ENCODE measurements at places on chromosomes 1 and 21. TPM values are rescaled to one million over a fixed set of nuclear protein-coding genes. Genes with fewer than 3 reads are reported as not detected.

- DNase-seq = no peak
Observed at GRCh38 chr1:25587290-25587689, 29.3 kb upstream of the MAN1C1 start.

DNA sequence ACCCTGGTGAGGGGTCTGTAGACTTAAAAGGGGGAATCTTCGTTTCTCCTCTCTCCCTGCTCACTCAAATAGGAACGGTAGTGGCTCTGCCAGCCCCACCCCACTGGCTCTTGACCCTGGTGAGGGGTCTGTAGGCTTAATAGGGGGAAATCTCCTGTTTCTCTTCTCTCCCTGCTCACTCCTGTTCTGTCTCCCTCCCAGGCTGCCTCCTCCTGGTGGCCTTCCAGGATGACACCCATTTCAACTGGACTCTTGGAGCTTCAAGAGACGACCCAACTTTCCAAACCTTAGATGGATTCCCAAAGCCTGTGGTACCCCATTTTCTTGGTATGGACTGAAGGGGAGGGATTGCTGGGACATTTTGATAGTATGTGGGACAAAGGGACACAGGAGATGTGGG, 1.4 kb upstream of the EPHB2 start:
- DNase-seq = no peak

DNA sequence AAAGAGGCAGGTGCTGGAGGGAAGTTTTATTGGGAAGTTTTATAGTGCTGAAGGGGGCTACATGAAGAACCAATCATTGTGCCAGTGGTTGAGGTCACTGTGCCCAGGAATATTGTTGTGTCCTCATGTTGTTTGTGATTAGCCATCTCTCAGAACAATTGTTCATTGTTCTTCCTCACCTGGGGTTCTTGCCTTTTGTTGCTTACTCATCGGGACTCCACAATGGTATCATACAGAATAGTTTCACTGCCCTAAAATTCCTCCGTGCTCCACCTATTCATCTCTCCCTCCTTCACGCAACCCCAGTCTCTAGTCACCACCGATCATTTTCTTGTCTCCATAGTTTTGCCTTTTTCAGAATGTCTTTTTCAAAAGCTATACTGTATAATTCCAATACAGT, 38.9 kb upstream of the CDC14A start:
- DNase-seq = no peak

DNA sequence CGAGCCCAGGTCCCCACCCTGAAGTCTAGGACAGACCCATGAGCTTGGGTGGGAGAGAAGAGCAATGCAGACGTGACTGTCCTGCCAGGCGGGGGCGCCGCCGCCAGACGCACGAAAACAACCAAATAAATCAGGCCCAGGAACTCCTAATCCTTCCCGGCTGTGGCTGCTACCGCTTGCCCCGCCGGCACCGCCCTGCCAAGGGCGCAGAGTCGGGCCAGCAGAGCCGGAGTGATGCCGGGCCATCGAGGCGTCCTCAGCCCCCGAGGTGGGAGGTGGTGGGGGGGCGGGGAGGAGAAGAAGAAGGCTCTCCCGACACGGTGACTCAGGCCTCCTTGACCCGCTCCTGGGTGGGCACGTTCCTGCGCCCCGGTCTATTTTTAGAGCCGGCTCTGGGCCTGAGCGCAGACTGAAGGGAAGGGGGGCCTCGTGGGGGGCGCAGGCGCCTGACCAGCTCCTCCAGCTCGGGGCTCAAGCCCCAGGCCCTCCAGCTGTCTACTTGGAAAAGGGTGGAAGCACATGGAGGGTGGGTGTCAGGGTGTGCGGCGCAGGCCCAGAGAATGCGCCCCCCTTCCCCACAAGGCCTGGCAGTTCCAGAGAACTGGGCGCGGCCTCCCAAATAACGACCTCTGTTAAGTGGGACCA, 10.7 kb upstream of the COL16A1 start:
- DNase-seq = peak; percentile 60

GRCh38 chr1:210232511-210233215, at the start of gene SERTAD4:
Gene SERTAD4 (plus strand): TSS chr1:210232796. CDS start chr1:210237961, 5,165 bp downstream.
- peak; percentile 32 for DNase-seq

DNA sequence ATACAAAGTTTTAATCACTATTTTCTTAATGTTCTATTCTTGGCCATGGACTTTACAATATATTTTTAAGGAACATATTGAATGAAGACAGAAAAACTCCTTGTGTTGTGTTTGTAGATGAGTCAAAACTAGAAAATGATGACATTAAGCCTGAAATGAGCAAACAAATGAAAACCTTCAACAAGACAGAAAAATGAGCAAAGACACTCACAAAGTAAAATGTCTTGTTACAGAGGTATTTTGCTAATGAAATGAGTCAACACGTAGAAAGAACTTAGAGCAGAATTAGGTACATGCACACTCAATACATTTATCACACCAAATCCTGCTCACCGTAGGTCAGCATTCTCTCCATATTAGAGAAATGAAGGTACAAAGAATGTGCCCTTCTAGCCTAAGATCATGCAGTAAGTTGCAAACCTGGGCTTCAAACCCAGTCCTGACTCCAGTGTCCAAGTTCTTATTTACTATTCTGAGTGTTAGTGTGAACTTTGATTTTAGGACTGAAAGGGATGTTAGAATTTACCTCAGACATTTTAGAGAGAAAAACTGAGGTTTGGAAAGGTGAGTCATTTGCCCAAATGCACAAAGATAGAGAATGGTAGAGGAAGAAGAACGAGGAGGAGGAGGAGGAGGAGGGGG, 133.9 kb upstream of the SGIP1 start:
- no peak for DNase-seq

- DNase-seq = no peak
Observed at GRCh38 chr1:59314776-59315528, 18.1 kb downstream of the FGGY start.

- no peak for DNase-seq
Observed at GRCh38 chr1:162385280-162385623, 3.7 kb downstream of the C1orf226 start.

GRCh38 chr1:185857442-185857841, 123.3 kb downstream of the HMCN1 start:
- no peak for DNase-seq

- no peak for DNase-seq
Observed at GRCh38 chr1:15110128-15110866, 43.2 kb upstream of the TMEM51 start.

GRCh38 chr1:225469051-225469450, 41.2 kb upstream of the LBR start:
- DNase-seq = no peak

DNA sequence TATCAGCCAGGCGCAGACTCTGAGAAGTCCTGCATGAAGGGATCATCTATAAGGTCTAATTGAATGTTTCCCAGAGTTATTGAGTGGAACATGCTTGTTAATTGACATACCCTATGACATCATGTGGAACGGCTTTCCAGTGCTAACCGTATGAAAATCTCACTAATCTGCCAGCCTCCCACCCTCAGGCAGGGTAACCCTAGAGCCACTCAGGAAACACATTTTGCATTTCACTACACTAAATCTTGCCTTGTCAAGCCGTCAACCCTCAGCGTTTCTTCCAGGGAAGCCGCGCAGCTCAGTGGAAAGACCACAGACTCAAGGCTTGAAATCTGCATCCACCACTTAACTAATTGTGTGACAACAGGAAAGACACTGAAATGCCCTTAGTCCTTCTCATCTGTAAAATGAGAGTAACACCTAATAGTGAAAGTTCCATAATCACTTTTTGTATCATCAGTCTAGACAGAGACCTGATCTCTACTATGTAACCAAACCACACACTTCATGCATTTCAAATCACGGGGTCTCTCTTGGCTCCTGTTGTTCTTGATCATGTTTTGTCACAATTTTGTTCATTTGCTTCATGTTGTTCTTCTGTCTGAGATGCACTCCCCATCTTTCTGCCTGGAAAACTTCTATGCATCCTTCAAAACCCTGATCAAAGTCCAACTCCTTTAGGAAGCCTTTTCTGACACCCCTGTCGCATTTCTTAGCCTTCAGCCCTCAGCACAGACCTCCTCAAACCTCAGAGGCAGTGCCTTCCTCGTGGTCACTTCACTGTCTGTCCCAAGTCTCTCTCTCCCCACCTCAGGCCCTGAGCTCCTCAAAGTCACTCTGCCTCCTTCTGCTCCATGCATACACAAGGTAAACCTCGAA, 246.5 kb downstream of the TOMM20 start:
- no peak for DNase-seq

Gene HLX
- 1.4 TPM for total RNA-seq

Gene TNFRSF18
- 0.66 TPM for total RNA-seq

Gene BOLA1
- 7.0 TPM for total RNA-seq

Gene ZNF593OS
- not detected for total RNA-seq

Gene COL16A1
- total RNA-seq = 56.5 TPM

Gene PPOX
- total RNA-seq = 17.0 TPM

Gene COL24A1
- 5.6 TPM for total RNA-seq

Measured in astrocyte (in vitro differentiated cells and primary cell).